ENCODE measurements at places on chromosomes 3 and 15.

GRCh38 chr15:88276821-88277410, 20.4 kb upstream of the NTRK3 start:
- no peak for DNase-seq

GRCh38 chr3:159146392-159146791, 344.5 kb downstream of the MFSD1 start:
- no peak for DNase-seq

DNA sequence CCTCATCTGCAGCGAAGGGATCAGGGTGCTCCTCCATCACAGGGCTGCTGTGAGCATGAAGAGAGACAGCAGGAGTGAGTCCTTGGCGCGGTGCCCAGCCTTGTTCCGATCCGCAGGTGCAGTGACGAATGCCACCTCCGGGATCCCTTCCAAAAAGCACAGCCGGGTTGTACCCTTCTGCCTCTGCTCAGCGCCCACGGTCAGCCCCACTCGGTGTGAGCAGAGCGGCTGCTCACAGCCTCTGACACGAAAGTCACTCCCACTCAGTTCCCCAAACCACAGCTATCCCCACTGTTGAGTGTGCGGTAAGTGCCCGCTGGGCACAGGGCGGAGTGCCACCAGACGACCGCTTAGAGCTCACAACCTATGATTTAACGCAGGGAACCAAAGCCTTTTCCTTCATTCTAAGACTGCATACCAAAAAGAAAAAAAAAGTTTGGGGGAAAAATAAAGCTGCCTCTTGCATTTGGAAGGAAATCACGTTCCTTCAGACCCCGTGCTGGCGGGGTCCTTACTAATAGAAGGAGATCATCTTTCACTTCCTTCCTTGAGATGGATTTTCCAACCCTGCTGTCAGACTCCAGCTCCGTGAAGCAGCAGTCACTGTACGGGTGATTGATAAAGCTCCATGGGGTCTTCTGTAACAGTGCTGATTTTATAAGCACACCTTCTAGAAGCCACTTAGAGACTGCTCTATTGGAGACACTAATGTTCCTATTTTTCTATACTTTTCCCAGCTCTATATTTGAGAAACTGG, 34.7 kb upstream of the TUBGCP5 start:
- DNase-seq, result no peak

- DNase-seq, result no peak
Observed at GRCh38 chr15:71306538-71306937, 191.3 kb downstream of the THSD4 start.

- DNase-seq, result no peak
Observed at GRCh38 chr3:150124142-150124541, 153.4 kb upstream of the PFN2 start.

DNA sequence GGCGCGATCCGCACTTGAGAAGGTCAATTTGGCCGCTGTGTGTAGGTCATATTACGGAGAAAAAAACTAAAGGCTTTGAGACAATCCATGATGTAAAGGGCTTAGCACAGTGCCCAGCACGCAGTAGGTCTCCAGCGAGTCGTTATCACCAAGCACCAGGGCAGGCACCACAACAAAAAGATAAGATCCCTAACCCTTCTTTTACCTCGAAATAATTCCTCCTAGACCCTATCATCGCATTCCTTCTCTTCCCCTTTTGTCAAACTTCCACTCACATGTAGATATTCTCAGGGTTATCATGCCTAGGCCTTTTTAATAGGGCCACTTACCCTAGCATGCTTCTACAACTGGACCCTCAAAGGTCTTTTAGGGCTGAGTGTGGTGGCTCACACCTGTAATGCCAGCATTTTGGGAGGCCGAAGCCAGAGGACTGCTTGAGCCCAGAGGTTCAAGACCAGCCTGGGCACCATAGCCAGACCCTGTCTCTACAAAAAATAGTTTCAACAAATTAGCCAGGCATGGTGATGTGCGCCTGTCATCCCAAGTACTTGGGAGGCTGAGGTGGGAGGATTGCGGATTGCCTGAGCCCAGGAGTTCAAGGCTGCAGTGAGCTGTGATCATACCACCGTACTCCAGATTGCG, 13.5 kb downstream of the ZNF774 start:
- no peak for DNase-seq

DNA sequence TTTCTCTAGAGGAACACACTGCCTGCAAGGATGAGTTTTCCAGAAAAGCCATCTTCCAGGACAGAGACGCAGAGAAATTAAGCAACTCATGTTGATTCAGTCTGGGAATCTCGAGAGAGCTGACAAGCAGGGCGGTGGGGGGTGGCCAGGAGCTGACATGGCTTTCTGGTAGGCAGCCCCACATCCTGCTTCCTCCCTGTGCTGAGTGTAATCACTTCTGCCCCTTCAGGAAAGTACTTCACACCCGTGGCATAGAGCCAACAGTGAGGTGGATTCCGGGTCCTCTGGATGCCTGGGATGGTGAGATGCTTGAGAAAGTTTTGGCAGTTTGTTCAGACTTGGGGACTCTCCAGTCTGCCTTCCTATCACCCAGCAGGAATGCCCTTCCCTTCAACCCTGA, 221.1 kb downstream of the SLCO3A1 start:
- no peak for DNase-seq

GRCh38 chr15:67085818-67086636, 20.6 kb downstream of the SMAD3 start:
- peak; percentile 38 for DNase-seq

All from stimulated activated CD8-positive, alpha-beta memory T cell treated with anti-CD3 and anti-CD28 coated beads, Interleukin-15, amount 100 ng/mL, for 48 hours (primary cell).